ENCODE measurements at places on chromosomes 11 and 22.

- no peak for DNase-seq
Measured at GRCh38 chr11:33912405-33913361, 20.8 kb upstream of the LMO2 start.

GRCh38 chr11:74024261-74025029 lies 15.6 kb upstream of the UCP3 start:
- DNase-seq: no peak

- no peak for DNase-seq
Measured at GRCh38 chr11:62479631-62480201, 60.9 kb downstream of the SCGB1A1 start.

- DNase-seq: no peak
Measured at GRCh38 chr11:5229356-5229755, 2.5 kb upstream of the HBB start.

GRCh38 chr11:56624661-56625110 lies 10.0 kb upstream of the OR5M1 start:
- DNase-seq: peak; percentile 22

DNA sequence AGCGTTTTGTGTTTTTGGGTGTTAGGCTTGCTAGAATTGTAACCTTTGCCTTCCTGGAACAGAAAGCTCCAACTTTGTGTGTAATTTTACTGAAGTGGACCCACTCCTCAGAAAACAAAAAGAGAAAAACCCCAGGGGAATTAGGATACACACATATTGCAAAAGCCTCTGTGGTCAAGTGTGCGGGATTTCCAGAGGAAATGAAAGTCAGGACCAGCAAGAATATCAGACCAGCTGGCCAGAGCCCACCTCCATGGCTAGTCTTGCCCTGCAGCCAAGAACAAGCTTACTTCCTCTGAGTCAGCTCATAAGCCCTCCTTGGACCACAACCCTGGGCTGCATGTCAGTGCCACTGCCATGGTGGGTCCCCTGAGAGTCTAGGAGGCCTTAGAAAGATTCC lies 37.0 kb upstream of the FTH1 start:
- DNase-seq: no peak

- DNase-seq: no peak
Measured at GRCh38 chr11:15215005-15215404, 100.3 kb downstream of the INSC start.

DNA sequence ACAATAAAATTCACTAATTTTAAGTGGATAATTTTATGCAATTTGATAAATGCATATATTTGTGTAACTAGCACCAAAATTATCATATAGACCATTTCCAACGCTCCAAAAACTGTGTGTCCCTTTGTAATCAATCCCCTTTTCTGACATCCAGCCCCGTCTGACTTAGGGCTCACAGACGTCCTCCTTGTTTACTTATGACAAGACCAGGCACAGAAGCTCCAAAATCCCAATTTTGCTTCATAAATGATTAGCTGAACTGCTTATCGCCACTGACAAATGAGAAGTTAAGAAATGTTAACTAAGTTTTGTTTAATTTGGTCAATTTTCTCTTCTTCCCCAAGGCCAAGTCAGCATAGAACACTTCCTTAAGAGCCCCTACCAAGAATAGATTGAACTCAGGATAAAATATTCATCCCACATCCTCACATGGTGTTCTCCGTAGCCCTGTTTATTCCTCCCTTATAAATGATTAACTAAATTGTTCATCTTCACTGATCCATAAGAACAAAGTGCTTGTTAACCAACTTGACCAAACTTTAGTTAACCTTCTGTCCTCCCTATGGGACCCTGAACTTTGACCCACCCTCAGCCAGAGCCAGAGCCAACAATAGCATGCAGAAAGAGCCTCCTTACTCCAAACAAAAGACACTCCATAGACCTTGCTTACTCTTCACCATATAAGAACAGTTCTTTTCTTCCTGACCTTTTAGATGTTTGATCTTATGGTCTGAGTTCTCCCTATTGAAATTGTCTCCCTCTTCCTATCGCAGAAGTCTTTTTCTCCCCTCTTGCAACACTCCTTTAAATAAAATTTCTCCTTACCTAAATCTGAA lies 30.8 kb upstream of the GLYAT start:
- no peak for DNase-seq

GRCh38 chr11:88402784-88403183 lies 65.2 kb upstream of the CTSC start:
- no peak for DNase-seq

GRCh38 chr11:108221371-108221770 lies 1.1 kb downstream of the NPAT start:
- no peak for DNase-seq

DNA sequence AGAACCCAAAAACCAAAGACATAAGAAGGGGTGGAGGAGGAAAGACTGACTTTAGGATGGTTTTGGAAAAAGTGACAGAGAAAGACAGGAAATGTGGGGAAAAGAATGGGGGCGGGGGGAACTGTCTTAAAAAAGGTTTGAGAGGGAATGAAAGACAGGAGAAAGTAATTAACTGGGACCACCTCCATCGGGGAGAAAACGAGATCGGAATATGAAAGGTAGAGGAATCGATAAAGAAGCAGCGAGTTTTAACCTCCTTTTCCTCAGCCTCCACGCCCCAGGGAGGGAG lies 524 bp downstream of the MTMR2 start:
- DNase-seq: no peak

- no peak for DNase-seq
Measured at GRCh38 chr11:128749974-128750373, 56.1 kb downstream of the FLI1 start.

- no peak for DNase-seq
Measured at GRCh38 chr22:35739076-35739930, 21.6 kb downstream of the APOL5 start.

GRCh38 chr11:108873310-108873709 lies 208.4 kb downstream of the DDX10 start:
- no peak for DNase-seq

GRCh38 chr22:37639070-37639760 lies at the start of gene SH3BP1:
TSS of gene SH3BP1 (plus strand) at chr22:37639669. CDS start at chr22:37639788, 119 bp downstream.
- DNase-seq: no peak

DNA sequence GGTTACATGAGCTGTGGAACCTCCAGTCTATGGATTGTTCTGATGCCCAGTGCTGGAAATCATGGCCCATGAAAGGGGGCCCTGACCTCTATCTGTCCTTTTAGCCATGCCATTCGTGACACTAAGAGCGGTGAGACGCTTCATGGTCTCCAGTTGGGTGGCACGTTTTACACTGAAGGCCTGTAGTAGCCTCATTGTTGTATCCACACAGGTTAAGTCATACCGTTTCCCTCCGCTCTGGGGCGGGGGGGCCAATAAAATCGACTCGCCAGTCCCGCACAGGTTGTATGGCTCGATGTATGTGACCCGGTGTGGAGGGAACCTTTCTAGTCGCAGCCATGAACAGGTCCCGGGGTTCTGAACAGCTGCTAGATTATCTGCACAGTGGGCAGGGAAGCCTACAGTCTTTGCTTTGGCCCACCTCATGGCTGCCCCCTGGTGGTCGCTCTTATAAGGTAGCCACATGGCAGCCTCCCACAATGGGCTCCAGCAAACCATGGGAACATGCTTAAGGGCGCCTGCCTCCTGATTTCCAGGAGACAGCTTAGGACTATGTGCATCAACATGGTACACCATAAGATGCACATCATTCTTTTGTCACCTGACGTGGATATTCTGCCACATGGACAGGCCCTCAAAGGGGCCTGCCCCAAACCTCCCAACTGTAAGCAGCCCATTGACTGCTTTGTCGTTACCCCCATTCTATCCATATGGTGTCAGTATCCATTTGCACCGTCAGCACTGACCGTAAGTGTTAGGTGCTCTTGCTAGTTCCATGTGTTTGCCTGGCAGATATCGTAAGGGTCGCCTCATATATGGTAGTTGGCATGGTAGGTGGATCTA lies 19.7 kb upstream of the APOL3 start:
- peak; percentile 40 for DNase-seq

DNA sequence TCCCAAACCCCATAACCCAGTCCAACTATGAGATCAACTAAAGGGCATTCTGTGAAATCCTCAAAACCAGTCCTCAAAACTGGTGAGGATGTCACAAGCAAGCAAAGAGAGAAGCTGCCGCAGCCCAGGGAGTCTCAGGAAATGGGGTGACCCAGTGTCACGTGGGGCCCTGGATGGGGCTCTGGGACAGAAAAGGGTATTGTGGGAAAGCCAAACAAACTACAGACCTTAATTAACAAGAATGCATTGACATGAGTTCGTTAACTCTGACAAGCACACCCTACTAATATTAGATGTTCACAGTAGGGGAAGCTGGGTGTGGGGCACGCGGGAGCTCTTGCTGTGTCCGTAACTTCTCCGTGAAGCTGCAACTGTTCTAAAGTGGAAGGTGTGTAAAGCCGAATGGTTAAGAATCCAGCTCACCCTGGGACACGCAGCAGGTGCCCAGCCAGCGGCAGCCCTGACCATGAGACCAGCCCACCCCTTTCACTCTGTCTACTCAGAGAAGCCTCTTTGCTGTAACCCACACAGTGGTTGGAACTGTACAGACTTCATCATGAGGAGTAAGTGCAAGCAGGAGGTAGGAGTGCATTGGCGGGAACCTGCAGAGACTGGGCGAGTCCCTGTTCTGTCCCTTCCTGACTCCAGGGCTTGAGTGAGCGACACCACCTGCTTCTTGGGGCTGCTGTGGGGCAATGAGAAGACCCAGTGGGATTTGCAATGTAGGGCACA lies 17.9 kb downstream of the LINC01488 start:
- no peak for DNase-seq
